ENCODE measurements at places on chromosomes 5 and 9.
A peak's percentile ranks its signal among the peaks of the same experiment; 100 is the strongest.

DNA sequence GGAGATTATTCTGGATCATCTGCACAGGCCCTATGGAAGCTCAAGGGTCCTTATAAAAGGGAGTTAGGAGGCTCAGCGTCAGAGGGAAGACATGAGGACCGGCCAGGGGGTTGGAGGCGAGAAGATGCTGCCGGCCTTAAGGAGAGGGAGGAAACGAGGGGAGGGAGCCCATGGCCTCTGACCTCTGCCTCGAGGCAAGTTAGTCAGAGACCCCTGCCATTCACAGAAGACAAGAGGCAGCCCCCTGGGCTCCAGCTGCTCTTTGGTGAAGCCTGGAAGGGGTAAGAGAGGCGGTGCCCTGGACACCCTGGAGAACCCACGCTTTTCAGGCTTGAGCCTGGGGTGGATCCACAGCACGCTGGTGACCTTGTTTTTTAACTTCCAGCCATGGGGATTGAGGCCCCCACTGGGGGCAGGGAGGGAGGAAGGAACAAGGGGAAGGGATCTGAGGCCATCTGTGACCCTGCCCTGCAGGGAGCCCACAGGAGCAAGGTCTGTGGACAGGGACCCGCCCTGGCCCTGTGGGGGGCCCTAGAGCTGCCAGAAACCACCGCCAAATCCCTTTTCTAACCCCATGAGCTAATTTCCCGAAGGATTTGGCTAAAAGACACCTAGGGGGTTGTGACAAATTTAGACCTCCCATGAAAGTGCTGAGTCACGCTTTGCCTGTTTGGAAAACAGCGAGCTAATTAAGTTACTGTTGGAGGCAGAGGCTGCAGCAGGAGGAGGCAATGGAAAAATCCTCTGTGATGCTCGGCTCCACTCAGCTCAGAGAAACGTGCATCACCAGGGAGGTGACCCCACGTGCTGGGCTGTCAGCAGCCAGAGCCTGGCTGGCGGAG, 49.7 kb downstream of the OLFM1 start:
- no peak for DNase-seq

GRCh38 chr9:103615994-103616393, 478.1 kb upstream of the SMC2 start:
- no peak for DNase-seq

- DNase-seq, result peak; percentile 83
Measured at GRCh38 chr5:33148076-33148513, 292.7 kb upstream of the TARS1 start.

DNA sequence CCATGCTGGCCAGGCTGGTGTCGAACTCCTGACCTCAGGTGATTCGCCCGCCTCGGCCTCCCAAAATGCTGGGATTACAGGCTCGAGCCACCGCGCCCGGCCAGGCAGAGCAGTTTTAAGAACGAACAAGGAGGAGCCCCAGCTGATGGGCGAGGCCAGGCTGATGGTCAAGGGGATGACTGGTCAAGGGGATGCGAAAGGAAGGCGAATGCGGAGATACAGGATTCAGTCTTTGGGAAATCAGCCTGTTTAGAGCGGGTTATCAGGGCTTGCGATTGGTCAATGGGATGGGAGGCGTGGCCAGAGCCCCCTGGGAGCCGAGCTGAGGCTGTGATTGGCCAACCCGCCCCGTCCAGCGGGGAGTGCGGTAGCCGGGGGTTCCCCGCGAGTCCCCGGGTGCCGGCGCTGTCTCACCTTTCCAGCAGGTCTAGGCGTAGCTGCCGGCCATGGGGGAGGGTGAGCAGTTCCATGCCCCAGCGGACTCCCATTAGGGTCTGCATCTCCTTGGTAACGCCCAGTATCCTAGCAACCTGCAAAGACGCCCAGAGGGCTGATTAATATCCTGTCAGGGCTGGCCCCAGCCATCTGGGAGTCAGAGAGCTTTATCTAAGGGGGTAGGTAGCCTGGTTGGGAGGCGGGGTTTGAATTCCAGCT, 7.5 kb upstream of the TOR2A start:
- DNase-seq, result peak; percentile 77

GRCh38 chr9:128459011-128459410, 3.2 kb downstream of the ODF2 start:
- DNase-seq, result no peak

DNA sequence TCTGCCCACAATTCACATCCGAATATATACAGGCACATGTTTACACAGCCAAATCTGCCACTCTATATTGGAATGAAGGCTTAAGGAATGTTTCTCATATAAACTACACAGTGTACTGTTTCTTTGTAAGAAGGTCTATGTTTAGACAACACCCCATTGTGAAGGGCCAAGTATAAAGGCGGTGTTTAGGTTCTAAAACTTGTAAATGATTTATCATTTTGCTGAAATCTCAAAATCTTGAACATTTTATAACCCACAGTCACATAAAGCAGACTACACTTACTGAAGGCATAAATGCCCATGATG, 94.0 kb downstream of the ZNF608 start:
- DNase-seq, result no peak

DNA sequence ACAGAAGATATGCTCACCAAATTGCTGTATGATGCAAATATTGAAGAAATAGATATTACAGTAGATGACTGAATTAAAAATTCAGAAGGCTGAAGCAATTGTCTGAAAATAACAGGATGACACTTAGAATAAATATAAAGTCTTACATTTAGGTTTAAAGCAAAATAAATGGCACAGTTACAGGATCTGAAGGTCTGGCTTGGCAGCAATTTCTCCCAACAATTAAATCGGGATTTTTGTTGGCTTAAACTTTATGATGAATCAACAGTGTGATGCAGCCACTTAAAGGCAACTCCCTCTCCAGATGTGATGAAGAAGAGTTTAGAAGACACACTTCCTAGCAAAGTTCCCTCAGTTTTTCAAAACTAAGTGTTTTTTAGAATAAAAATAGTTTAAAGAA, 80.5 kb downstream of the NREP start:
- peak; percentile 58 for DNase-seq

- DNase-seq, result no peak
Measured at GRCh38 chr9:132003319-132003704, 76.4 kb downstream of the MED27 start.

GRCh38 chr5:10288592-10289219, 19.0 kb downstream of the CMBL start:
- no peak for DNase-seq

DNA sequence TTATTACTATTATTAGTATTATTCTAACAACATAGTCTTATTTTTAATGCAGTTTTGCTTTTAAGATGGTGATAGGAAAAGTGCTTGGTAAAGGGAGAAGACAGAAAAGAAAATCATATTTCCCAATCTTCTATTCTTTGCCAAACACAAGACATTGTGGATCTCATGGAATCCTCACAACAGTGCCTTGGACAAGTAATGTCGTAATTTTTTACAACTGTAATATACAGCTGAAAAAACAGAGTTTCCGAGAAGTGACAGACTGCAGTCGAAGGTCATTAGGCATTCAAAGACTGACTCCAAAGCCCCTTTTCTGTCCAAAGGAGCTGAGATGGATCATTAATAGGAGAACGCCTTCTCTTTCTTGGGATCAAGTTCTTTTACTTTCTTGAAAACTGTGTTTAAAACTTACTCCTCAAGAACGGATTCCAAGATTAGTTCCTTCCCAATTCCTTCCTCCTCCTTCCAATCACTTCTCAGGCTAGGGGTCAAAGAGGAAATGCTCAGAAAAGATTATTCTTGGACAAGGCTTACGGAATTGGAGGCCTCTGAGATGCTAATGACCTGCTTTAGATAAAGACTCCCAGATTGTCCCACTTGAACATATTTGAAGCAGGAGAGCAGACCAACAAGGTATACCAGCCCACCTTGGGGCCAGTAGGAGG, 24.3 kb upstream of the TRIM32 start:
- no peak for DNase-seq

- DNase-seq, result no peak
Measured at GRCh38 chr9:94915476-94916450, 189.3 kb downstream of the AOPEP start.

DNA sequence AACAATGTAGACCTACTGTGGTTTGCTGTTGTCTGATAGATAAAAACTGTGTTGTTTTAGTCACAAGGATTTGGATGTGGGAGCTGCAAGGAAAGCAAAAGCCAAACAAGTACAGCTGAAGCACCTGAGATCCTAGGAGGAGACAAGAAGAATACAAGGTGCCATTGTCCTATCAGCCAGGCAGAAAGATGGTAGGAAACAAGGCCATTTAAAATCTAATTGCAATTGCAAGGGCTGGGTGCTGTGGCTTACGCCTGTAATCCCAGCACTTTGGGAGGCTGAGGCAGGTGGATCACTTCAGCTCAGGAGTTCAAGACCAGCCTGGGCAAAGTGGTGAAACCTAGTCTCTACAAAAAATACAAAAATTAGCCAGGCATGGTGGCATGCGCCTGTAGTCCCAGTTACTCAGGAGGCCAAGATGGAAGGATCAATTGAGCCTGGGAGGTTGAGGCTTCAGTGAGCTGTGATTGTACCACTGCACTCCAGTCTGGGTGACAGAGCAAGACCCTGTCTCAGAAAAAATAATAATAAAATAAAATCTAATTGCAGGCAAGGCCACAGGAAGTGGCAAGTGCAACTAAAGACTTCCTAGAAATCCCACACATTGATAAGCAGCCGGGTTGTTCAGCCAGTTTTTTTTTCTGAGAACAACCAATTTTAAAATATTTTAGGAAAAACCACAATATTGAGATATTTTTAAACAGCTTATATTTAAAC, 22.6 kb downstream of the DOCK8 start:
- DNase-seq, result no peak

- no peak for DNase-seq
Measured at GRCh38 chr9:6771722-6772121, 13.9 kb downstream of the KDM4C start.

DNA sequence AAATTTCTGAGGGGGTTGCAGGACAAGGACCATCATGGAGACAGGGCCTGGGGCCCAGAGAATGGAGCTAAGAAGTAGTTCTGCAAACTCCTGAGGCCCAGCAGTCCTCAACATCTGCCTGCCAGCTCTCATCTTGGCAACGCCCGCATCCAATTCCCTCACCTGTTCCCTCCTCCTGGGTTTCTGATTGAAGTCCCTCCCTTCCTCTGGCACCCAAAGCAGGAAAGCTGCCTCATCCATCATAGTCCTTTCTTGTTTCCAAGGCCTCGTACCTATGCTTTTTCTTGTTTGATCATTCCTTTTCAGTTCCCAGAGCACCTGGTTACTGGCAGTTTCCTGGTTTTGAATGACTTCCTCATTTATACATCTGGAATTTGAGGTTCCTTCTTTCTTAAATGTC, 181.3 kb downstream of the NR2F1-AS1 start:
- no peak for DNase-seq

DNA sequence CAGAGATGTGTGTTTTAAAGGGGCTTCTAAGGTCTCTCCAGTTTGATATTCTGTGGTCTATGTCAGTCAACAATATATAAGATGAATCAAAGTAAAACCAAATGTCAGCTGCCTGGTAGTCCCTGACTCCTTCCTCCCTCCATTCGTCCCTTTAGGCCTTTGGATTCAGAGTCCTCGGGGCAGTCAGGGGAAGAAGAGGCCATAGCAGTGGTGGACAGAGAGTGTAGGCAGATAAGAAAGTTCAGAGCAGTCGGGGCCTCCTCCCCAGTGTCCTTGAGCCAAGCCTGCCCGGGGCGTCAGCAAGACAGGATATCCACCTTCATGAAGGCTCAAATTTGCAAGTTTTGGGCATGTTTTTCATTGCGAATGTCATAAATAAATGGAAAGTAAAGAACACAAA, 110.6 kb downstream of the ADAMTS16 start:
- no peak for DNase-seq

DNA sequence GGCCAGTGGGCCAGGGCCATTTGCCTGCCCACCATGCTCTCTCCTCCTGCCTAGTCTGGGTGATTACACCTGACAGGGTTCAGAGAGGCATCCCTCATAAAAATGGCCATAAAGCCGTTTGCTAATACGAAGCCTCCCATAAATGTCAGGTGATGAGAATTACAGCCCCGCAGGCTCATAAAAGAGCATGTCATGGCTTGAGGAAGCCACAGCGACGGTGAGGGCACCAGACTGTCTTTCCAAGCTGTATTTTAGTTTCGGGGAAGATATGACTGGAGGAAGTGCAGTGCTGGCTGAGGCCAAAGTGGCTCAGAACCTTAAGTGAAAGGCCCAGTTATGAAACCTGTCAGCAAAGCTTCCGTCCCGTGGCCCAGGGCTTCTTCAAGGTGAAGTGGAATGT, 18.5 kb upstream of the TCERG1 start:
- no peak for DNase-seq

GRCh38 chr9:81724242-81724889, 35.0 kb upstream of the TLE1 start:
- DNase-seq, result no peak

- no peak for DNase-seq
Measured at GRCh38 chr9:136087741-136088480, 7.2 kb downstream of the NACC2 start.

DNA sequence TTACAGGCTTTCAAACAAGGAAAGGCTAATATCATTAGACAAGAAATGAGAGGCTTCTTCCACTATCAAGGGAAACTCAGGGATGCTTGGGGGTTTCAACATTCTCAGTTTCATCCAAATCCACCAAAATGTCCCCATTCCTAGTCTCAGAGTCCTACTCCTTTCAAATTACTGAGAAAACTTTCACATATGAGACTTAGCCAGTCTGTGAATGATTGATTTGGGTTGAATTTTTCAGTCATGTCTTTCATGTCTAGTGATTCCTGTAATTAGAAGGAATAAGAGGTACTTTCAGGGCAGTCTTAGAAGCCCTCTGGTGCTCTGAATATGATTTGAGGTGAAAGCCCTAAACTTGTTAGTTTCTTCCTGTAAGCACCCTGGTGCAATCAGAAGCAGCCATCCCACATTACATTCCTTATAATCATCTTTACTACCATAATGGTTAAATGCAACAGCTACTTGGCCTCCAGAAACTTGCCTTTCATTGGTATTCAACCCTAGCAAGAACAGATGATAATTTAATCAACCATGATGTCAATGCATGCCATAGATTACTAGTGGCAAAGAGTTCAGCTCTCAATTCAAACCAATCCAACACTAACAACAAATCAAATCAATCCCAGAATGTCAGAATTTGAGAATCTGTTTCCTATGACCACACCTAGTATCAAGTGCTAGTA, 50.7 kb upstream of the RIC1 start:
- no peak for DNase-seq

DNA sequence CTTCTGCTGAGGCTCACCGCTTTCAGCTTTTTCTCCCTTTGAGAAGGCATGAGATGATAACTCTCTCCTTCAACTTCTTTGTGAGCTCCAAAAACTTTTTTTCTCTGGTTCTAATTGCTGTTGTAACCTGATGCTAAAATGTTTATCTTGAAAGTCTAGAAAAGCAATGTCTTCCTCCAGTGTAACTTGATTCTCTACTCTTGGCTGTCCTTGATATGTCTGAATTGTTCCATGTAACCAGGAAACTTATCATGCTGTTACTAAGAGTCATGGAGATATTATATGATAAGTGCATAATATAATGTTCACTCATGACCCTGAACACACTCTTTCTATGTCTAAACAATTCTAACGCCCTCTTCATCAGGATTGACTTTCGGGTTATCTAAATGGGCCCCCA, 128.0 kb upstream of the ABCA1 start:
- DNase-seq, result no peak

GRCh38 chr9:95502248-95502647, 14.5 kb downstream of the PTCH1 start:
- DNase-seq, result no peak

All from fibroblast of the conjunctiva (primary cell).